Nephron progenitor cell (in vitro differentiated cells): ENCODE measurements at places on chromosomes 2 and 18.
A peak's percentile ranks its signal among the peaks of the same experiment; 100 is the strongest.

- no peak for DNase-seq
These were observed 48.9 kb upstream of the SPP2 start for GRCh38 chr2:234001380-234002160.

GRCh38 chr18:11654736-11655605, 34.1 kb upstream of the GNAL start:
- peak; percentile 85 for DNase-seq

DNA sequence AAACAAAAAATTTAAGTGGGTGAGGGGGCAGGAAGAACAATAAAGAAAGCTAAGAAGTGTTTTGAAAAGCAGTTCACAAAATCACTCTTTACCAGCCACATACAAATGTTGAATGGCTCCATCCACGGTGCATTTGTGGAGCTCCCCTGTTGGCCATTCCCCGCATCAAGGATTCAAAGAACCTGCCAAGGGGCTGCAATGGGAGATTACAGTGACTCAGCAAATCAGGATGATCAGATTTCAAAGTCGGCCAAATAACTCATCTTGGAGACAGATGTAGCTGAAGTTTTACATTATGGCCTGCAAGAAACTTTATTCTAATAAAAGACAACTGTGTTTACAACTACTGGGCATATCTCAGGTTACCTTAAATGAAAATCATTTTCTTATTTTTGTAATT, 26.9 kb downstream of the COL4A3 start:
- peak; percentile 15 for DNase-seq

DNA sequence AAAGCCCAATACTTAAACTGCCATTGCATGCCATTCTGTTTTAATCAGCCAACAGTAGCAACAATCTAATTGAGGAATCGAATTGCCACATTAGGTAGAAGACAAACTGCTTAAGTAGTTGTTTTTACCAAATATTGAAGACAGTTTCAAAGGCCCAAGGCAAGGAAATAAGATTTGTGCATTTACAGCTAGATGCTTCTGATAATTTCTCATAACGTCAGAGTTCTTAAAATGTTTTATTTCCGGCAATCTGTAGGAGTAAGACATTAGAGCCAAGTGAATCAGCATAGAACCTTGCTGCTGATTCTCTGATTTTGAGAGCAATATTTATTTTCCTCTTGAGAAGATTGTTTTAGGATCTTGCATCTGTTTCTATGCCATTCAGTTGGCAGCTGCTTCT, 174.3 kb downstream of the RBM43 start:
- no peak for DNase-seq

DNA sequence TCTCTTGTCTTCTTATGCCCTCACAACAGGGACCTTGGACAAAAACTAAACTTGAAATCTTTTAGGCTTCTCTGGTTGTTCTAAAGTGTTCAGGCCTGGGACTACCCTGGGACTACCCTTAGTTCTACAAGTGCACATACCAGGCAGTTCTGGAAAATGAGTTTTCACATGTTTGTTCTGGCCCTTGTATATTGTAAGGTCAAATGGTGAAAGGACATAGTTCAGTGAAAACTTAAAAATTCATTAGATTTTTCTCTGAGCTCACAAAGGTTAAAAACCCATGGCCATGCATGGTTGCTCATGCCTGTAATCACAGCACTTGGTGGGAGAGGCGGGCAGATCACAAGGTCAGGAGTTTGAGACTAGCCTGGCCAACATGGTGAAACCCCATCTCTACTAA, 875.5 kb upstream of the FAM98A start:
- DNase-seq: no peak

GRCh38 chr2:231336700-231337099, 58.8 kb upstream of the B3GNT7 start:
- no peak for DNase-seq

GRCh38 chr2:175203621-175204496, 22.3 kb upstream of the ATP5MC3 start:
- DNase-seq: peak; percentile 65

- no peak for DNase-seq
These were observed 278.0 kb downstream of the METTL4 start for GRCh38 chr18:2293109-2293839.

DNA sequence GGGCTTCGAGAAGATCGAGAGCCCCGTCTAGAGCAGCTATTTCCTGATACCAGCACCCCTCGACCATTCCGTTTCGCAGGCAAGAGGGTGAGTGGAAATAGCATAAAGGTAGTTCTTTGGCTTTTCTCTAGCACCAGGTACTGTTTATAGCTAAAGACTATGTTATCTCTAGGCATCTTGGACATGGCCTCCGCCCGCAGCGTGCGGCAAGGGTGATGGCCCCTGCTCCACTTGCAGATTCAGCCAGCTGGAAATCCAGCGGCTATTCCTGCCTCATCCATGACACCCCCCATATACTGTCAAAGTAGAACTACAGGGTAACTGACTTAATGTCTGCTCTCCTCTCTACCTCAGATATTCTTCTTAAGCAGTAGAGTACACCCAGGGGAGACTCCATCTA, 3.3 kb downstream of the AGBL5 start:
- no peak for DNase-seq

DNA sequence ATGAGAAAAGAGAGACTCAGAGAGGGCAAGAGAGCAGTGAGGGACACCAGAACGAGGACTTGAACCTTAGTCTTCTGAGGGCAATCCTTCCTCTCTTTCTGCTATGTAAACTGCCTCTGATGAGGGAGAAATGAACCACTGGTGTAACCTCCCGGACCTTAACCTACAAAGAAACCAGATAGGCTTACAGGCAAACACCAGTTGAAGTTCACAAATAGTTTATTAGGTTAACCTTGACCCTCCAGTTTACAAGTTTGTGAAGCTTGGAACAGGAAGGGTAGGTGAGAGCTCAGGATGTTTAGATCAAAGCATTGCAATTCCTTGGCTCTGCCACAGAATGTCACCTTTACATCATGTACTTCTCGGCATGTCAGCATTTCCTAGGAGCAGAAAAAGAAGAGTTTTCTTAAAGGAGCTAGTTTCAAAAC, 486.4 kb upstream of the SPRED2 start:
- DNase-seq: no peak

- no peak for DNase-seq
These were observed 57.1 kb upstream of the KLHL29 start for GRCh38 chr2:23327887-23328286.
